ENCODE measurements at places on chromosomes 2 and 18. TPM values are rescaled to one million over a fixed set of nuclear protein-coding genes. Genes with fewer than 3 reads are reported as not detected.

DNA sequence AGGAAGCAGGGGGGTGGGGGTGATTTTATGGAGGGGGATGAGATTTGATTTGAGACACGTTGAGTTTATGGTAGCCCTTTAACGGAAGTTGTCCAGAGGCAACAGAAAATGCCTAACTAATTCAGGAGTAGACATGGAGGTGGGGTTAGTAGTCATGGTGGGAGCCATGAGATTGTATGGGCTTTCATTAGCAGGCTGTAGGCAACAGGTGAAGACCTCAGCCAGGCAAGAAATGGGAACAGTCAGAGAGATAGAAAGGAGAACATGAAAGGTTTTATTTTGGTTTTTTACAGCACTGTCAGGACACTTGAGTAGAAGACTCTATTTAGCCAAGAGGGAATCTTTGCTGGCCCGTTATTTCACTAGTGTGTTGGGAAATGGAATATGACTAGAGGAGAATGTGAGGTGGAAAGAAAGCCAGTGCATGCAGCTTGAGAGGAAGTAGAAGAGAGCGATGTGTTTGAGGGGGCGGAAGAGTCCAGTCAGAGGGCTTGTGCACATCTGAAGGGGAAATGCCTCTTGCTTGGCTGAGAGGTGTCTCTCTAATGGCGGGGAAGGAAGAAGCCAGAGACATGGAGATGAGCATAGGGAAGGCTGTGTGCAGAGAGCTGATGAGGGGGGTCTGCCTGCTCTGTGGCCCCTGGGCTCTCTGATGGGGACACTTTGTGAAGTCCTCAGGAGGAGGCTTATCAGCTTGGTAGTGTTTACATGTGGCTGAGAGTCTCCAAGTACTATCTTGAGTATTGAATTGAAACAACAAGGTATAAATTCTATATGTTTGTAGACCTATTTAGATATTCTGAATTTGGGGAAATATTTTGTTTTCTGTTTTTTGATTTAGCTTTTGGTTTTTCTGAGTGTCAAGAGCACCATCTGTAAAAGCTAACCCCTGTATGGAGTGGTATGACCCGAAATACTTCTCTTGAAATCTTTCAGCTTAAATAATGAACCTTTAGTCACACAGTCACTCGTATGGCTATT is 66.9 kb upstream of the ITM2C start:
- no peak for DNase-seq

GRCh38 chr2:21411741-21412140 is 288.0 kb downstream of the TDRD15 start:
- DNase-seq: no peak

GRCh38 chr2:181911830-181912229 is 20.3 kb downstream of the ITPRID2 start:
- DNase-seq: no peak

DNA sequence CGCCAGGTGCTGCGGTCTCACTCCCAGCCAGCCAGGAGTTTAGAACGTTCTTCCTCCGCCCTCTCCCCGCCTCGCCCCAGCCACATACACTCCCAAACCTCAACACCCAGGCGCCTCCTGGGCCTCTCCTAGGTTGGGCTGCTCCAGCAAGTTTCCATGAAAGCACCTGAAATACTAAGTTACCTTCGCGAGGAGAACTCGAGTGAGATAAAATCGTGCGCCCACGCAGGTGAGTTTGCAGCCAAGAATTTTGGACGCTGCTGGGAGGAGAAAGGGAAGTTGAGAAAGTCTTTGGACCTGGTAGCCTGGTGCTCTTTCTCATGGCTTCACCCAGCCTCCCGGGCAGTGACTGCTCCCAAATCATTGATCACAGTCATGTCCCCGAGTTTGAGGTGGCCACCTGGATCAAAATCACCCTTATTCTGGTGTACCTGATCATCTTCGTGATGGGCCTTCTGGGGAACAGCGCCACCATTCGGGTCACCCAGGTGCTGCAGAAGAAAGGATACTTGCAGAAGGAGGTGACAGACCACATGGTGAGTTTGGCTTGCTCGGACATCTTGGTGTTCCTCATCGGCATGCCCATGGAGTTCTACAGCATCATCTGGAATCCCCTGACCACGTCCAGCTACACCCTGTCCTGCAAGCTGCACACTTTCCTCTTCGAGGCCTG is at the start of gene GPR39:
TSS of gene GPR39 (plus strand) at position 83 of the 673 bp plus-strand sequence.
- no peak for DNase-seq

GRCh38 chr18:2978661-2979106 is 34.3 kb downstream of the LPIN2 start:
- DNase-seq: no peak

- no peak for DNase-seq
Measured at GRCh38 chr2:54194761-54195750, 61.0 kb downstream of the TSPYL6 start.

- DNase-seq: no peak
Measured at GRCh38 chr2:73931531-73932500, 5.1 kb downstream of the DGUOK start.

DNA sequence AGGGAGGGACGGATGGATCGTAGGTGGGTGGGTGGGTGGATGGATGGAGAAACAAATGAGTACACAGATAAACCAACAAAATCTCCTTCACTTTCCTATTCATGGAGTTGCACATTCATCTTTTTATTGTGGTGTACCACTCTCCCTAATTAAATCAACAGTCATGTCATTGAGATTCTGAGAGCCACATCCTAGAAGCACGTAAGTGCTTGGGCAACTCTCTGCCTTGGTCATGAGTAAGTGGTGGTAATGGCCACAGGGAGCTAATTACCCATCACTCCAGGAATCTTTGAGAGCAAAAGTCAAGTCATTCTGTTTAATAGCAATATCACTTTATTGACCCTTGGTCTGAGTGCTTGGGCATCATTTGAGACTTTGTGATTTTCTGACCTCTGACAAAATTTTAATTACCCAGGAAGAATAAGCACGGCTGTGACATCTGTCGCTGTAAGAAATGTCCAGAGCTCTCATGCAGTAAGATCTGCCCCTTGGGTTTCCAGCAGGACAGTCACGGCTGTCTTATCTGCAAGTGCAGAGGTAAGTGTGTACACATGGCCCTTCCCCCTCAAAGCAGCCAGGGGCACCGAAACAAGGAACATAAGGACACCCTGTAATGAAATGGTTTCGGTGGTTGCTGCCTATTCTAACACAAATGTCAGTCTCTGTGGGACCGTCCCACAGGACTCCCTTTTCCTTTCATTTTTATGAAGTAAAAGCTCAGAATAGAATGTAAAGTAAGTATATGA is 85.9 kb downstream of the FEZ2 start:
- DNase-seq: no peak

- DNase-seq: no peak
Measured at GRCh38 chr18:24809173-24809950, 348.9 kb downstream of the HRH4 start.

Gene ITGAV
- 60.1 TPM for total RNA-seq

Gene CCDC121
- total RNA-seq: 5.3 TPM

Gene CUL3
- 89.5 TPM for total RNA-seq

Gene ANO7
- total RNA-seq: 1.4 TPM

Gene GCG
- not detected for total RNA-seq

Gene ZAP70
- total RNA-seq: 5.2 TPM
